ENCODE measurements at places on chromosomes 13 and 19. TPM values are rescaled to one million over a fixed set of nuclear protein-coding genes. Genes with fewer than 3 reads are reported as not detected.

Gene VSIG10L
- total RNA-seq = 2.1 TPM

Gene UPK1A
- 631 TPM for total RNA-seq

Gene MBD3L3
- total RNA-seq = not detected

Gene COX7A1
- total RNA-seq = 66.7 TPM

Gene MYO1F
- total RNA-seq = 20.6 TPM

Gene S1PR4
- total RNA-seq = 0.89 TPM

- DNase-seq = no peak
These were observed 146.9 kb downstream of the DCLK1 start for GRCh38 chr13:35984287-35984686.

- DNase-seq = peak; percentile 69
These were observed 1.1 kb upstream of the SSBP4 start for GRCh38 chr19:18418029-18418482.

DNA sequence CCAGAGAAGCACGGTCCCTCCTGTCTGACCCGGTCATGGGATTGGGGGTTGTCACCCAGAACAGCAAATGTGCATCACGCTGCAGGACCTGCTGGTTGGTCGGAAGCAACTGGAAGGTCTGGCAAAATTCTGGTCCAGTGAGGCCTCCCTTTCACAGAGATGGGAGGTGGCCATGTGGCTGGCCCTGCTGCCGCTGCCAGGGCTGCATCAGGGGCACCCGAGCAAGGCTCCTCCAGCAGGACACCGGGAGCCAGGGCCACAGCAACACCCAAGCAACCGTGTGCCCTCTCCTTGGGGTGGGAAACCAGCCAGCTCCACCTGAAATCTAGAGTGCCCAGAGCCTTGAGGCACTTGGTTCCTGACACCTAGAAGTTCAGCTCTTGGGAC, 11.5 kb upstream of the GAS6 start:
- DNase-seq = no peak

DNA sequence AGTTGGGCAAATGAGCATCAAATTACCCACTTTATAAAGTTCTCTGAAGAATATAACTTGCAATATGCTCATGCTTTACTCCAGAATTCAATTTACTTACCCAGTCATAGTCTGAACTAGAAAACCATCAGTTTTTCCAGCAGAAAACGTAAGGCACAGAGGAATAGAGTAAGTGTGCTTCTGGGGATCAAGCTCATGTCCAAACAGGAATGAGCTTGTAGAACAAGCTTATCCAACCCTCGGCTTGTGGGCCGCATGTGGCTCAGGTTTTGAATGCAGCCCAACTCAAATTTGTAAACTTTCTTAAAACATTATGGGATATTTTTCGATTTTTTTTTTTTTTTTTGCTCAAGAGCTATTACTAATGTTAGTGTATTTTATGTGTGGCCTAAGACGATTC, 308.5 kb upstream of the KLF12 start:
- no peak for DNase-seq

GRCh38 chr19:50322931-50323781, 6.0 kb downstream of the KCNC3 start:
- DNase-seq = no peak

DNA sequence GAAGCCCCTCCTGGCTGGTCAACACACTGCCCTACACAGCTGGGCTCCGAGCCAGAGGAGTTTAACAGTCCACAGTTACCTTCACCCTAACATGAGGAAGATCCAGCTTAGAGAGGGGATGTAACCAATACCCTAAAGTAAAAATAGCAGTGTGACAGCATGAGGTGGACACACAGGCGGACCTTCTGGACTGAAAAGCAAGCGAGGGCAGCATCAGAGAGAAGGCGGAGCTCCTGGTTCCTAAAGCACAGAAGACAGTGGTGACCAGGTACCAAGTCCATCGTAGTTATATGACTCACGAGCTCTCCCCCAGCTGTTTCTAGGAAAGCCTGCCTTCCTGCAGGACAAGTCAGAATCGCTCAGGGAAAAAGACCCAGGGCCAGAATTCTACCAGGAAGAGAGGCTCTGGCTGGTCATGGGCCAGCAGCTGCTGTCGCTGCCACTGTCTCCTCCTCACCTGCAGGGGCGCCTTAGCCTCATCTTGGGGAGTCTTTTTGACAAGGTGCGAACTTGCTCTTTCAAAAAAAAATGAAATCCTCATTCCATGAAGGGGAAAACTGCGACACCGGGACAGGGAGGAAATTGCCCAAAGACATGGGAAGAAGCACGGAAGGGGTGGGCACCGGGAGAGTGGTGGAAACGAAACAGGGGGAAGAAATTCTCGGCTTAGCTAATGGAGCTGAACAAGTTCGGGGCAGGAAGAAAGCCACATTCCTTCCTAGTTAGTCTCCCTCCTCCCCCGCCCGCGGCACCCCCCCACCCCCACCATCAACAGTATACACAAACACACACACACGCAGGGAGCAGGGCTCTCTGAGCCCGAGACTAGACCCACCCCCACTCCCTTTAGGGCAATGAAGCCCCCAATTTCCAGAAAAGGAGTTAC, 1.7 kb downstream of the ELL start:
- peak; percentile 83 for DNase-seq

GRCh38 chr13:49248622-49249002, 887 bp downstream of the CDADC1 start:
- no peak for DNase-seq
